ENCODE measurements at places on chromosomes 3 and 15.

DNA sequence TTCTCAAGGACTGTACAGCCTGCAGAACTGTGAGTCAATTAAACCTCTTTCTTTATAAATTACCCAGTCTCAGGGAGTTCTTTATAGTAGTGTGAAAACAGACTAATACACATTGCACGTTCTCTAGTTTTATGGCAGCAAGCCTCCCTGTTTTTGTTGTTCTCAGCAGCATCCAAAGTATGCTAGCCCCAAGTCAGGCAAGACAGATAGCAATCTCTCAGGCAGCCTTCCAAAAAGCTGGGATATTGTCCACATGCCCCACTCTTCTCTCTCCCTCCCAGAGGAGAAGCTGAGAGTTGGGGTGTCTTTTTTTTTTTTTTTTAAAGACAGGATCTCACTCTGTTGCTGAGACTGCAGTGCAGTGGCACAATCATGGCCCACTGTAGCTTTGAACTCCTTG lies 130.6 kb downstream of the ISL2 start:
- peak; percentile 20 for DNase-seq

GRCh38 chr15:82056958-82057823 lies 11.4 kb upstream of the MEX3B start:
- no peak for DNase-seq

DNA sequence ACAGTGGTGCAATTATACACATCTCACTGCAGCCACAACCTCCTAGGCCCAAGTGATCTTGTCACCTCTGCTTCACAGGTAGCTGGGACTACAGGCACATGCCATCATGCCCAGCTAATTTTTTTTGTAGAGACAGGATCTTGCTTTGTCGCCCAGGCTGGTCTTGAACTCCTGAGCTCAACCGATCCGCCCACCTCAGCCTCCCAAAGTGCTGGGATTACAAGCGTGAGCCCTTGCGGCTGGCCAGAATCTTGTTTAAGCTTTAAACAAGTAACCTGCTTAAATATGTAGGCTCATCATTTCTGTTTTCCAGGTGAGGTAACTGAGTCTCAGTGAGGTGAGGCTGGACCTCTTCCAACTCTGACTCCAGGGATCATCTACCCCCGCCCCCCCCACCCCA lies 7.7 kb upstream of the PSTPIP1 start:
- DNase-seq: no peak

- DNase-seq: no peak
Observed at GRCh38 chr3:183695569-183696364, 1.8 kb upstream of the YEATS2 start.

DNA sequence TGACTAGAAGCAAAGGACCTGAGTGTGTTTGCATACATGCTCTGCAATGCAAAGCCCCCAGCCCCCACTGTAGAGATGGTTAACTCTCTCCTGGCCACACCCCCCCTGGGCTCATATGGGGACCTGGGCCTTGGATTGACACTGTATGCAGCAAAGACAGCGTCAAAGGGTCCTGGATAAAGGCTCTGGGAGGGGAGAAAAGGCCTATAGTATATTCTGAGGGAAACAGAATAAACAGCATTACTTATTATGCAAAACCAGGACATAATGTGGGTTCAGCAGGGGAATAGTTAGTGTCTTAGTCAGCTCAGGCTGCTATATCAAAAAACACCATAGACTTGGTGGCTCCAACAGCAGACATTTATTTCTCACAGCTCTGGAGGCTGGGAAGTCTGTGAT lies 158.7 kb downstream of the APBA2 start:
- DNase-seq: peak; percentile 27

DNA sequence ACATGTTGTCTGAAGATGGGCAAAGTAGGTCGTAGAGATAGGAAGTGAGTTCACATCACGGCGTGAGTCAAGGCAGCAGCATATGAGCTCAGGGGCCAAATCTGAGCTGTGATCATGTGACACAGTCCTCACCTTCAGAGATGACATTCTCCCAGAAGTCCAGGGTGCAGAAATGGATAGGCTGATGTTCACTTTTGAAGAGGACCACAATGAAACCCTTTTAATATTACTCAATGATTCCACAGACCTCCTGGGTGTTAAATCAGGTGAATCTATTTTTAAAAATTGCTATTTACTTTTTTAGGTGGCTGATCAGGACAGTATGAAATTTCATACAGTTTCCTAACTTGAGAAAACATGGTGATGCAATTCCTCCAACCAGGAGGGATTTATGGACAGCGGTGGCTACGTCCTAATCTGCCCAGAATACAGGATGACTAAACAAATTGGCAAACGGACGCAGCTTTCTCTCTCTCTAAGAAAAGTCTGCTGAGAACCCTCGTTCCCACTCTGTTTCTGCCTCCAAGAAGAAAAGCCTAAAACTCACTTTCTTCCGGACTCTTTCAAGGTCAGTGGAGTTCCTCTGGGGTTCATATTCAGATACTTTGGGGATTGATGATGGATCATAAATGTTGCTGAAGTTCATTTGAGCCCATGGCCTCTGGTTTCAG lies 34.4 kb downstream of the B3GNT5 start:
- peak; percentile 88 for DNase-seq

DNA sequence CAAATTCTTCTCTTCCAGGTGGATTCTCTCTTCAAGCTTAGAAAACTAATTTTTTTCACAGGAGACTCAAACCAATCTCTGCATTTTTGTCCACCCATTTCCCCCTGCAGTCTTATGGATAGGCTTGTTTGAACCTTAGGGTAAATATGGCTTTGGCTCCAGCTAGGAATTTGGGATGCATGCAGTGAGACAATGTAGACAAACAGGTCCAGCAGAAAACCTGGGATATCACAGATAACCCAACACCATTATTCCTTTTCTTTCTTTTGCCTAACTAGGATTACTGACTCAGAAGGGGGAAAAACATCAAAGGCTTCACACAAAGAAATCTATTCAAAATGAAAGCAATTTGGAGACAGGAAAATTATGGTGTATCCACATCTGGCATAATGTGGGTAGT lies 11.2 kb upstream of the SEMA5B start:
- no peak for DNase-seq

DNA sequence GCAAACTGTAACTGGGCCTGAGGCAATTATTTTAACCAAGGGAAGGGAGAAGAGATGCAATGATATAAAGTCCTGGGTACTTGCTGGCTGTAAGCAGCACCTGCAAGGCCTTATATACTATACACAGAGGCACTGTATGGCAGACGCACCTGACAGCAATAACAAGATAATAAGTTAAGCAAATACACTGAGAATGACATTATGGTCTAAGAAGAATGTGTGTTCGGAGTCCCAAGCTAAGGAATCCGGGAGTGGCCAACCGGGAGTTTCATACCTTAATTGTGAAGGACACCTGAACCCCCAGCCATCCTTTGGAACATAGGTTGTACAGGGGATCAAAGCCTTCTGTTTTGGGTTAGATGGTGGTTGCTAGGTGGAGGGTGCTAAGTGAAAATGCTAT lies 13.7 kb downstream of the FAM240A start:
- DNase-seq: no peak

DNA sequence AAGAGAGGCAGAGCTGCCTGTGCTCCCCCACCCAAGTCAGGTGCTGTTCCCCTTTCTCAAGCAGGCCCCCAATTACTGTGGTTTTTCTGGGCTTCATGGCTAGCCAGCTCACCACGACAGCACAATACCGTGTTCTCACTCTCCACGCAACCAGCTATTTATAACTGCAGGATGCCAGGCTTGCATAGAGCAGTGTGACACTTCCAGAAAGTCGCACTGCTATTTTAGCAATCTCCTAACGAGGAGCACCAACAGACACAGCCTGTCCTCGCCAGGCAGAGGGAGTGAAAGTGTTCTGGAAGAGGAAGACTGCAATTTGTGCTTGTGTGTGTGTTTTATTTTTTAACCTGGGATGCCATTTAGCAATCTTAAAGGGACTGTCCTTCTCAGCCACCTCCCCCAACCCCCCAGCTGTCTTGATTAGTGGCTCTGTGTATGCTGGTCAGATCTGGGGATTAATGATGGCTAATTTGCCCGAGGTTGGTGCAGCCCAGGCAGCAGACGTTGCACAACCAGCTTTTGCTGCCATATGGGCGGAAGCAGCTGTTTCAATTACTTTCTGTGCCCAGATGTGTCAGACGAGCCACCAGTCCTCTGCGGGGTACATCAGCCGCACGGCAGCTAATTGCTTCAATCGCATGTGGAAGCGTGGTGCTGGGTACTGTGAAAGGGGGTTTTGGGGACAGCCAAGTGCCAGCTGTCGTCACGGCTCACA lies 268.0 kb upstream of the ARRDC4 start:
- no peak for DNase-seq

DNA sequence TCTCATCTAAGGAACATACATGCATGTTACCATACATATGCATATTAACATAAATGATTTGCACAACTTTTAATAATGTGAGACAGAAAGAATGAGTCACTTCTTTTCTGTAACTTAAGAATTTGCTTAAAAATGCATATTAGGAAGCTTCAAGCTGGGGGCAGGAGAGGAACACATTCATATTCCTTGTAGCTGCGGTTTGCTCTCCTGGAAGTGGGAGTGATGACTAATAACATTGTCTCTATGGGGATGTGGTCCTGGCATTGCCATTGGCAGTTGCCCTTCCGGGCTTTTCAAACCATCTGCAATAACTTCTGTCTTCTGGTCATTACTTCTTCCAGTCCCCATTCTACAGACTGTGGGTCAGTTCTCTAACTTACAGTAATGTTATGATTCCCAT lies 15.6 kb downstream of the CHST2 start:
- DNase-seq: peak; percentile 93

DNA sequence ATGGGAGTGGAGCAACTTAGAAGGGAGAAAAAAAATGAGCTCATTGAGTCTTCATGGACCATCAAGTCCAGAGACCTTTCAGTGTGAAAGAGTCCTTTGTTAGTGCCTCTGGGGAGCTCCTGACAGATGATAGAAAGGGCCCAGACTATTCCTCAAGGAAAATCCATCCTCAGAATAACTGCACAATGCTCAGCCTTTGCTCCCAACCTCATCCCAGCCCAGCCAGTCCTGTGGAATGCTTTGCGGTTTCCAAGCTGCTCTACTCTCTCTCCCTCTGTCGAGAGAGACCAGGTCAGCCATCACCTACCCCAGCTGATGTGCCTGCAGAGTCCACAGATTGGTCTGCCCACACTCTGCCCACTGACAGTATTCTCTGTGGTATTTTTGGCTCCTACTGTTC lies 406.2 kb downstream of the MFSD1 start:
- DNase-seq: no peak

DNA sequence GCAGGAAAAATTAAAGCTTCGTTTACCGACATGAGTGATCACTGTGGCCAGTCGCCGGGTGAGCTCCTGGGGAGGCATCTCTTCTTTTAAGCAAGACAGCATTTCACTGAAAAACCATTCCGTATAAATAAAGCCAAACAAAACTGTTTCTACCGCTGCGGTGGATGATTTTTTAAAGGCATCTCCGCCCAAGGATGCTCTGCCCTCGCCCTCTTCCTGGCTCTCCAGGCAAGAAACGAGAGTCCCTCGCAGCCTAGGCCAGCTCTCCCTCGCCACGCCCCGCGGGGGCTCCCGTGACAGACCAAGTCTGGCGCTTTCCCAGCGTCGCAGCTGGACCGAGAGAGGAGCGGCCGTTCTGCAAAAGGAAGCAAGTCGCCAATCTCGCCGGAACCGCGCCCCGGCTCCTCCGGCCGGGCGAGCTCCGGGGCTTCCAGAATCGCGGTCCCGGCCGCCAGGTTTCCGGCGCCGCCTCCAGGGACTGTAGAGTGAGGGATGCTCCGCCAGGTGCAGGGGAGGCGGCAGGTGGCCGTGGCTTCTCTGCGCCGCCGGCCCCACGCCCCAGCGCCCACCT lies 458 bp downstream of the MCF2L2 start:
- peak; percentile 72 for DNase-seq

DNA sequence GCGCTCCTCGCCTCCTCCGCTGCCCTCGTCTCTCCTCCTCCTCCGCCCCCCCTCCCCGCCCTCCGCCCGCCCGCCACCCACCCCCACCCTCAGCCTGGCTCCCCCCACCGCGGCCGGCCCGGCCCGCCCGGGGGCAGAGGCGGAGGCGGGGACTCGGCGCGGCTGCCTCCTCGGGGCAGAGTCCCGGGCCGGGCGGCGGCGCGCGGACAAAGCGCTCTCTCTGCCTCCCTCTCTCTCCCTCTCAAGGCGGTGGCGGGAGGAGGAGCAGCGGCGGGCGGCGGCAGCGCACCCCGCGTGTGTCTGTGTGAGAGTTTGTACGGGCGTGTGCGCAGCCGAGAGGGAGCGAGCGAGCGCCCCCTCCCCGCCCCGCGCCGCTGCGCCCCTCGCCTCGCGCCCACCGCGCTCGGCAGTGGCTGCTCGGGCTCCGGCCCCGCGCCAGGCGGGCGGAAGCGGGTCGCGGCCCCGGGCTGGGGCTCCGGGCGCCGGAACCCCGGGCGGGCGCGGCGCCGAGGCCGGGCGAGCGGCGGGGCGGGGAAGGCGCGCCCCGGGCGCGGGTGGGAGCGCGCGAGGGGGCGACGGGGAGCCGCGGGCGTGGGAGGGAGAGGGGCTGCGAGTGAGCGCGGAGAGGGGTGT lies at the start of gene IGF2BP2:
TSS of gene IGF2BP2 (minus strand) at position 37 of the 633 bp plus-strand sequence. CDS start 82 bp downstream, outside the sequence.
- peak; percentile 94 for DNase-seq

DNA sequence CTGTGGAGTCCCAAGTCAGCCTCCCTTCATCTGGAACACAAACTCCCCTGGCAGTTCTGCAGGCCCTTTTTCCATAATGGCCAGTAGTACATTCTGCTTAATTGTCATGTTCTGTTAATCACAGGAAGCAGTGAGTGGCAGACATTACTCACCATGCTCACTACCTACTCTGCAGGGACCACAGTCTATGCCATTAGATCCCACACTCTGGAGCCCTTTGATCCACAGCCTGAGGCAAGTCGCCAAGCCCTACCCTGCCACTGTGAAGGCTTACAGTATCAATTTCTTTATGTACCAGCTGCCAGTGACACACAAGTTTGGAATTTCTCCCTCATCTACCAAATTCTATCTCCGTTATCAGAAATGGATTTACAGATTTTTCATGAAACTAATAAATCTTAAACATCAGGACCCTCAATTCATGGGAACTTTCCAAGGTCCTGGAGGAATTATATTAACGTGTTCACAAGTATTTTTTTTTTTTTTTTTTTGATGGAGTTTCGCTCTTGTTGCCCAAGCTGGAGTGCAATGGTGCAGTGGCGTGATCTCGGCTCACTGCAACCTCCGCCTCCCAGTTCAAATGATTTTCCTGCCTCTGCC lies 20.6 kb upstream of the WWTR1 start:
- DNase-seq: no peak

GRCh38 chr3:157103280-157103679 lies 56.7 kb downstream of the CCNL1 start:
- no peak for DNase-seq

- no peak for DNase-seq
Observed at GRCh38 chr3:49104052-49104426, 518 bp downstream of the QARS1 start.

DNA sequence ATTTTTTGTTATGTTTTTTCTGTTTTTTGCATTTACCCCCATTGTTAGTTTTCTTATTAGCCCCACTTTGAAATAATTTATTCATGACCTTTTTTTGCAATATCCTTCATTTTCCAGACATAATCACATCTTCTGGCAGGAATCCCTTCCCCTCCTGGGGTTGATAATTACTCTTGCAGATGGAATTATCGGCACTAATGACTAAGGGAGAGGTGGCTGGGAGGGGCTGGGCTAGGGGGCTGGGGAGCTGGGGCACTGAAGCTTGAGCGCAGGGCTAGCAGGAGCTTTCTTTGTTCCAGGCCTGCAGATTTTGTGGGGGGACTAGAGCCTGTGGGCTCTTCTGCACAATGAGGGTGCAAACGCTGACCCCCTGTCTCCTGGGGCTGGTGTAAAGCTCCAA lies 77.8 kb downstream of the RAB11A start:
- DNase-seq: no peak

- no peak for DNase-seq
Observed at GRCh38 chr3:51961602-51962569, 5.4 kb downstream of the PCBP4 start.

GRCh38 chr3:30832961-30833575 lies 61.4 kb downstream of the GADL1 start:
- DNase-seq: no peak
